ENCODE measurements at places on chromosomes 11 and 22.

DNA sequence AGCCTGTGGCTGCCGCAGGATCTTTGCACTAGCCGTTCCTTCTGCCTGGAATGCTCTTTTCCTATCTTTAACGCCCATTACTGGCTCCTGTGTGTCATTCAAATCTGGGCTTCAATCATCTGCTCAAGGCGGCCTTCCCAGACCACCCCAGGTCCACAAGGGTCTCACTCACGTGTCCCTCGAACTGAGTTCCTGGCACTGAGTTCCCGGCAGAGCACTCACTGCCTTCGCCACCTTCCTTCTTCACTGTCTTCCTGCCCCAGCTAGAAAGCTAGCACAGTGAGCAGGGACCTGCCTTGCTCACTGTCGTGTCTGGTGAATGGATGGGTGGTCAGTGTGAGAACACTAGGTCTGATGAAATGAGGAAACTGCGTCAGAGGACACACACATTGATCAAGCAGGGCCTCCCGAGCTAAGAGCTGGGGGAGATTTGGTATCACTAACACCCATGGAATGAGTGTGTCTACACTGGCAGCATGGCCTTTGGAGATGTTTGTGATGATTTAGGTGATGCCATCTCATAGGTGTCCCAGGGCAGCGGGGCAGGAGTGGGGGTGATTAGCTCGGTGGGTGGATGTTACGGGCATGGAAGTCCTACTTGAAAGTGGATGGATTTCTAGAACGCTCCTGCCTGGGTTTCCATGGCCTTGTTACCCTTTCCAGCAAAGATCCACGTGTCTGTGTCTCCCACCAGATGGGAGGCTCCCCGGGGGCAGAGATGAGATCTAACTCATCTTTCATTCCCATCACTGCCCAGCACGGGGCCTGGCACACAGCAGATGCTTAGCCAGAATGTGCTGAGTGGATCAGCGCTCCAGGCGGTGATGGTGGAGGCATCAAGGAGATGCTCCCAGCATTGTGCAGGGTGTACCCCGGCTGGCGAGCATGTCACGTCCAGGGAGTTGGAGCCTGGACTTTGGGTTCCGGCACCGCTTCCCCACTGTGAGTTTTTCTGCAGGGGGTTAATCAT, 64.5 kb downstream of the SHISAL1 start:
- H3K4me1 ChIP-seq: no peaks in the 10 kb centered on the region
- no peak for DNase-seq
- no peak overlapping the region for H3K4me3 ChIP-seq
- H3K36me3 ChIP-seq: peaks cover 9% of the 10 kb centered on the region
- peaks cover 18% of the 10 kb centered on the region for H3K27me3 ChIP-seq

DNA sequence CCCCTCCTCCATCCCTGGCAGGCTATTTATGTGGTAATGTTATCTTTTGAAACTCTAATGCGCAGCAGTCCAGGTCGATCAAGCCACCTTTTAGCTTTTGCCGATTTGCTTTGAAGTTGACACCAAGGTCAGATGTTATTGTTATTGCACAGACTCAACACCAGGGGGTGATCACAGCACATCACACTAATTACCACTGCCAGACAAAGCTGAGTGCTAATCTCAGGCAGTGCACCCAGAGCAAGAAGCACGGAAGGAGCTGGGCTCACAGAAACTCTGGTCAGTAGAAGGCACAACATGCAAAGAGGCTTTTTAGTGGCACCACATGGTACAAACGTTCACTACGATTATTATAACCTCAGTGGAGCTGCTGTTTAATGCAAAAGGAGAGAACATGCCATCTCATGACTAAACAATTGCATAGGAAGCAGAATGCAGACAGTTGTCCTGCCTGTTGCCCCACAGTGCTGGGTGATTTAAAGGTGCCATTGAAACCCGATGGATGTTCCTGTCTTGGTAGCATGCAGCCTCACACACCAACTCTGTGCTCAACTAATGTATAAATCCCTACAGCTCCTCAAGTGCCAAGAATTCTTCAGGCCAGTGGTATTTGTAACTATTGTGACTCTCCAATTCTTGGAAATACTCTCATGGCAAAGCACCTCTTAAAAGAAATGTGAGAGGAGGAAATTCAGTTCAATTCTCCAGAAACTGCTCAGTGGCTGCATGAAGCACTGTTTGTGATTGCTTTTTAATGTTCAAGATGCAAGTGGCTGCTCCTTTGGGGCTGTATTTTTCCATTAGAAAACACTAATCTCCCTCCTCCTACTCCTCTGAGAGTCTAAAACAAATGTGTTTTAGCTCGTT, 353.9 kb upstream of the DDI1 start:
- no peaks in the 10 kb centered on the region for H3K36me3 ChIP-seq
- H3K27ac ChIP-seq: peak overlapping the region; percentile 5
- peak; percentile 61 for DNase-seq
- H3K27me3 ChIP-seq: no peaks in the 10 kb centered on the region

DNA sequence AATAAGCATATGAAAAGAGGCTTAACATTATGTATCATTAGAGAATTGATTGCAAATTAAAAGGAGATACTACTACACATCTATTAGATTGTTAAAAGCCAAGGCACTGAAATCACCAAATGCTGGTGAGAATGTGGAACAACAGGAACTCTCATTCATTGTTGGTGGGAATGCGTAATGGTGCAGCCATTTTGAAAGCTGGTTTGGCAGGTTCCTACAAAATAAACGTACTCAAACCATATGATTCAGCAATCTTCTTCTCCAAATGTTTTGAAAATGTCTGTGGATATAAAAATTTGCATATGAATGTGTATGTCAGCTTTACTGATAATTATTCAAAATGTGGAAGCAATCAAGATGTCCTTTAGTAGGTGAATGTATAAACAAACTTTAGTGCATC, 176.4 kb upstream of the PLET1 start:
- H3K27ac ChIP-seq: no peak overlapping the region
- H3K4me1 ChIP-seq: no peaks in the 10 kb centered on the region
- peaks cover 8% of the 10 kb centered on the region for H3K27me3 ChIP-seq
- H3K36me3 ChIP-seq: peaks cover 10% of the 10 kb centered on the region
- DNase-seq: no peak

DNA sequence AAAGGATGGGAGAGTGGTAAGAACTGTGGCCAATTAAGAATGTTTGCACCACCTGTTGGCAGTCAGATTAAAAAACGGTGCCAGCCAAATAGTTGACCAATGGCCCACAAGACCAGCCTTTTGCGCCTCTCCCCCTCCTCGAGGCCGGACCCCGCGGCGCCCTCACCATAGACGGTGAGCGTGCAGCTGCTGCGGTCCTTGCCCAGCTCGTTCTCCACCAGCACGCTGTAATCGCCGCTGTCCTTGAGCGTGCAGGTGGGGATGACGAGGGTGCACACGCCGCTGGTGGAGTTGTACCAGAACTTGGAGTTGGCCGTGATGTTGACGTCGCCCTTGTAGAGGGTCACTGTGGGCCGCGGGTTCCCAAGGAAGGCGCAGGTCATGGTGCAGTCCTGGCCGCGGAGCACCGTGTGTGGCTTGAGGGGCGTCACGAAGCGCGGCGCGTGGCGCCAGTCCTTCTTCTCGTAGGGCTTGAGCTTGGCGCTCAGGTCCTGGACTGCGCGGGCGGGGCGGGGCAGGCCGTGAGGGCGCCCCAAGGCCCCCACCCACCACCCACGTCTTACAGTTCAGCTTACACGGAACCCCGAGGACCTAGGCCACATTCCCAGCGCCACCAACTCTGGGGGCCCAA, 7.2 kb downstream of the TMEM86A start:
- H3K27me3 ChIP-seq: peaks cover 61% of the 10 kb centered on the region
- no peaks in the 10 kb centered on the region for H3K36me3 ChIP-seq
- H3K27ac ChIP-seq: no peak overlapping the region

GRCh38 chr11:76769645-76770586, 13.2 kb upstream of the TSKU start:
- peaks cover 93% of the 10 kb centered on the region for H3K4me1 ChIP-seq
- peaks cover 4% of the 10 kb centered on the region for H3K36me3 ChIP-seq
- H3K4me3 ChIP-seq: no peak overlapping the region
- no peak overlapping the region for H3K27ac ChIP-seq
- no peak for DNase-seq
- H3K27me3 ChIP-seq: peaks cover 9% of the 10 kb centered on the region

- peaks cover 4% of the 10 kb centered on the region for H3K27me3 ChIP-seq
- peaks cover 44% of the 10 kb centered on the region for H3K4me1 ChIP-seq
- no peak overlapping the region for H3K4me3 ChIP-seq
- DNase-seq: no peak
- H3K36me3 ChIP-seq: no peaks in the 10 kb centered on the region
These were observed 9.1 kb upstream of the ZBTB16 start for GRCh38 chr11:114050258-114050927.

Data from nephron progenitor cell (in vitro differentiated cells).